Esophagus squamous epithelium (tissue), 5 donors: ENCODE measurements at places on chromosomes 6 and 20. TPM values are rescaled to one million over a fixed set of nuclear protein-coding genes. Genes with fewer than 3 reads are reported as not detected.

Gene MBOAT1
- 12.8 TPM for total RNA-seq

- no peaks in the 10 kb centered on the region for H3K27me3 ChIP-seq
- H3K27ac ChIP-seq, result no peak overlapping the region
- H3K4me1 ChIP-seq, result no peaks in the 10 kb centered on the region
- no peak for DNase-seq
- H3K36me3 ChIP-seq, result no peaks in the 10 kb centered on the region
Observed at GRCh38 chr20:13355941-13356486, 134.9 kb downstream of the ISM1 start.

Gene BPIFB1
- total RNA-seq, result 99.4 TPM

GRCh38 chr20:45576995-45577394 is 2.1 kb downstream of the WFDC8 start:
- peaks cover 51% of the 10 kb centered on the region for H3K27me3 ChIP-seq
- H3K4me1 ChIP-seq, result no peaks in the 10 kb centered on the region
- H3K4me3 ChIP-seq, result no peak overlapping the region
- no peak for DNase-seq

DNA sequence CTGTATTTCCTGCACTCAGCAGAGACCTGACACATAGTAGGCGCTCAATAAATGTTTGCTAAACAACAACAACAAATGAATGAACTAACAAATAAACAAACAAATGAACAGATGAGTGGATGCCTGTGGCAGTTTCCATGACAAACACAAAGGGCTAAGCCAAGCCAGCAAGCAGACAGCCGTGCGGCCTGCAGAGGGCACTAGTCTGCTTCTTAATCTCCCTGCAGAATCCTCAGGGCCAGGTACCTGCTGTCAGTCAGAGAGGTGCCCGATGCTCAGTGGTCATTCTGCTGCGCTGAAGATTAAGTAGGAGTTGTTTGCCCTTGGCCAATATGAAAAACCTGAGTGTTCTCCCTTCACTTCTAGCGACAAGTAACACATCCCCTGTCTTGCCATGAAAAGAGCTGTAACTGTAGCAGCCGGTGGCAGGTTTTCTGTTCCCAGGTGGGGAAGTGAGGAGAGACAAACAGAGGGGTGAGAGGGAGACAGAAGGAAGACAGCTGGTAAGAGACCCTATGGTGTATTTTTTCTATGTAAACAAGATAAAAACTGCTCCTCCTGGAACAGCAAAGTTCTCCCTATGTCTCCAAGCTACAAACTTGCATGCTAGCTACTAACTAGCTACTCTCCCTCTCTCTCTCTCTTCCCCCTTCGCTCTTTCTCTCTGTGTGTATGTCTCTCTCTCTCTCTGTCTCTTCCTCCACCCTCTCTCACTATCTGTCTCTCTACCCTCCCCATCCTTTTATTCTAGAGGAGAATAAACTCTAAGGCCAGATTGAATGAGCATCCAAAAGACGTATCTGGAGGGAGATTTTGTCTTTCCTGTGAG is at the start of gene MC3R:
TSS of gene MC3R (plus strand) at position 779 of the 829 bp plus-strand sequence. CDS start 112 bp downstream, outside the sequence.
- no peak for DNase-seq
- no peak within 1 kb of the TSS for H3K4me3 ChIP-seq
- H3K27ac ChIP-seq, result no peak within 1 kb of the TSS
- no peaks in the 10 kb centered on the region for H3K27me3 ChIP-seq
- H3K4me1 ChIP-seq, result no peaks in the 10 kb centered on the region

Gene PHACTR1
- total RNA-seq, result 4.2 TPM

Gene LY6G5B
- total RNA-seq, result 0.70 TPM

- no peak overlapping the region for H3K27ac ChIP-seq
- no peak for DNase-seq
- H3K36me3 ChIP-seq, result no peaks in the 10 kb centered on the region
- H3K4me1 ChIP-seq, result no peaks in the 10 kb centered on the region
- no peaks in the 10 kb centered on the region for H3K27me3 ChIP-seq
Observed at GRCh38 chr6:11111769-11112437, 378 bp upstream of the ERVFRD-1 start.

Gene CAGE1
- total RNA-seq, result not detected

Gene TMEM217
- total RNA-seq, result 1.4 TPM

Gene DCDC2
- total RNA-seq, result 0.15 TPM

DNA sequence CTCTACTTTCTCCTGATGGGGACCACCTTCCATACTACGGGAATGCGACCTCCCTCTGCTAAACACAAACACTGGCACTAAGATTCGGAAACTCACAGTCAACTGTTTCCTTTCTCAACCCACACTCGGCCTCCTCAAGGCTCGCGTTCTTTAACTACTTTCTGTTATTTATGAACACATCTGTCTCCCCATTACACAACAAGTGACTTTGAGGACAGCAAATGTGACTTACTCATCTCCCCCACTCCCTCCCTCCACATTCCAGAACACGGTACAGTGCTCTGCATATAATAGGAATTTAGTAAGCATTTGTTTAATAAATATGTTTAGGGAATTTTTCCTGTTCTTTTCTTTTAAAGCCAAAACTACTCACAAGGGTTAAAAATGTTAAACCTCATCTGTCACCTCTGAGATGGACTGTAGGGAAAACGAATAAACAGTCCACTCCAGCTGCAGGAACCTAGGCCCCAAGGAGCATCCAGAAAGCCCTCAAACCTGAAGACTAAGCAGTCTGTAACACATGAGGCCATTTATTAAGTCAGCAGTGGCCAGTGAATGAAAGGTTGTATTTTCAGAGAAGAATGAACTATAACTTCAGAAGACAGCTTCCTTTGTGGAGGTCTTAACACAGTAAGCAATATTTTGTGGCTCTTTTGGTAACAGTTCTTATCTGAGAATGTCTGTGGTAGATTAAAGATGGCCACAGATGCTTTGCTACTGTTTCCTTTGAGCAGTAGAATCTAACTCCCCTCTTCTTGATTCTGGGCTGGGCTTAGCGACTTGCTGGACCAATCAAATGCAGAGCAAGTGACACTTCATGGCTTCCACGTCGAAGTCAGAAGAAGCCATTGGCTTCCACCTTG is 209.6 kb upstream of the DTNBP1 start:
- no peaks in the 10 kb centered on the region for H3K4me1 ChIP-seq
- no peak for DNase-seq
- H3K27me3 ChIP-seq, result peaks cover 4% of the 10 kb centered on the region
- no peaks in the 10 kb centered on the region for H3K36me3 ChIP-seq
- H3K4me3 ChIP-seq, result no peak overlapping the region

GRCh38 chr6:34301408-34301807 is 52.6 kb upstream of the SMIM29 start:
- DNase-seq, result no peak
- peaks cover 5% of the 10 kb centered on the region for H3K4me1 ChIP-seq
- H3K27me3 ChIP-seq, result no peaks in the 10 kb centered on the region
- H3K36me3 ChIP-seq, result no peaks in the 10 kb centered on the region

Gene REM1
- not detected for total RNA-seq

Gene HSPA1L
- total RNA-seq, result 0.97 TPM

DNA sequence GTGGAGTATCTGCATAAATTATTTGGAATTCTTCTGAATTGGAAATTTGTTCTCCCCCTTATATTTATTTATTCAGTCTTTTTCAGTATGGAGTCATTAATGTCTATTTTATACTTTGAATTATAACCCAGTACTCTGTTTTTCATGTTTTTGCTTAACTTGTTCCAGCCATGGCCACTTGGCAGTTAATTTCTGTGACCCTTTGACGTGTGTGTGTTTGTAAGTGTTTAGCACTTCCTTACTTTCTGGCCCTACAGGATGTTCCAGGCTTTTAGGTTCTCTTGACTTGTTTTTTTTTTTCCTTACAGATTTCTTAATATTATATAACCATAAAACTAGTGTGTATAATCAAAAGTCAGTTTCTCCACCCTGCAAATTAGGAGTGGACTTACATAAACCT is 24.1 kb downstream of the ENPP1 start:
- H3K27ac ChIP-seq, result no peak overlapping the region
- no peak for DNase-seq
- no peaks in the 10 kb centered on the region for H3K4me1 ChIP-seq
- H3K36me3 ChIP-seq, result no peaks in the 10 kb centered on the region
- H3K27me3 ChIP-seq, result no peaks in the 10 kb centered on the region
